H1 (cell line): ENCODE measurements at places on chromosomes 12 and 14. TPM values are rescaled to one million over a fixed set of nuclear protein-coding genes. Genes with fewer than 3 reads are reported as not detected.

IGF1 gene
- not detected in 2 replicates for total RNA-seq

PDZRN4 gene
- not detected in 2 replicates for total RNA-seq

RNF212B gene
- total RNA-seq, result 1.2 TPM in 1 of 2 replicates, not detected in the other

GTF2H3 gene
- 32.1 and 35.8 TPM in 2 replicates for total RNA-seq

PTGDR gene
- total RNA-seq, result 0.21 and 0.22 TPM in 2 replicates

CMTM5 gene
- total RNA-seq, result not detected in 2 replicates

OR4E2 gene
- total RNA-seq, result not detected in 2 replicates

CCDC63 gene
- total RNA-seq, result 0.55 and 0.93 TPM in 2 replicates

GRCh38 chr12:28814246-28814645 is 334.8 kb upstream of the FAR2 start:
- no peaks in the 10 kb centered on the region for H3K27me3 ChIP-seq
- H3K36me3 ChIP-seq, result no peaks in the 10 kb centered on the region; the same call in 1 of the 2 replicates
- H3K27ac ChIP-seq, result no peak overlapping the region
- DNase-seq, result no peak
- no peaks in the 10 kb centered on the region for H3K4me1 ChIP-seq

- H3K27me3 ChIP-seq, result no peaks in the 10 kb centered on the region
- no peak for DNase-seq
- H3K4me3 ChIP-seq, result no peak overlapping the region
- no peak overlapping the region for H3K27ac ChIP-seq
- no peaks in the 10 kb centered on the region for H3K4me1 ChIP-seq
Observed at GRCh38 chr14:69582212-69582611, 7.5 kb upstream of the CCDC177 start.

DNA sequence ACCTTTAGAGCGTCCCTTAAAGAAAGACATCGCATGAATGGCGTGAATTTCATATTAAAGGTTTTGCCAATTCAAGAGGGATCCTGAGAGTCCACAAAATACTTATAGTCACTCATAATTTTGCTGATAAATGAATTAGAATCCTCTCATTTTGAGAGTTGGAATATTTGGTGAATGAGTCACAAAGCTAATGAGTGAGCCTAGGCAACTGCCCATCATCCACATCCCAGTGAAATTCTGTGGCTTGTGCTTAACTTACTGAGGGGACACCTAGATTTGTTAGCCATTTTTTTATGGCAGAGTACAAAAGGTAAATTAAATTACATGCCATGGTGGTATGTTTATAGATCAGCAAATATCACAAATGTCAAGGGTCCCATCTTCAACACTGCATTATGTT is 12.7 kb upstream of the NOXRED1 start:
- no peak overlapping the region for H3K27ac ChIP-seq
- DNase-seq, result no peak
- no peaks in the 10 kb centered on the region for H3K4me1 ChIP-seq
- H3K4me3 ChIP-seq, result no peak overlapping the region
- H3K36me3 ChIP-seq, result peaks cover 7% of the 10 kb centered on the region

GRCh38 chr14:84128050-84128449 is 1401.9 kb upstream of the FLRT2 start:
- no peaks in the 10 kb centered on the region for H3K27me3 ChIP-seq
- H3K27ac ChIP-seq, result no peak overlapping the region
- no peaks in the 10 kb centered on the region for H3K36me3 ChIP-seq
- H3K4me1 ChIP-seq, result no peaks in the 10 kb centered on the region
- no peak for DNase-seq

DNA sequence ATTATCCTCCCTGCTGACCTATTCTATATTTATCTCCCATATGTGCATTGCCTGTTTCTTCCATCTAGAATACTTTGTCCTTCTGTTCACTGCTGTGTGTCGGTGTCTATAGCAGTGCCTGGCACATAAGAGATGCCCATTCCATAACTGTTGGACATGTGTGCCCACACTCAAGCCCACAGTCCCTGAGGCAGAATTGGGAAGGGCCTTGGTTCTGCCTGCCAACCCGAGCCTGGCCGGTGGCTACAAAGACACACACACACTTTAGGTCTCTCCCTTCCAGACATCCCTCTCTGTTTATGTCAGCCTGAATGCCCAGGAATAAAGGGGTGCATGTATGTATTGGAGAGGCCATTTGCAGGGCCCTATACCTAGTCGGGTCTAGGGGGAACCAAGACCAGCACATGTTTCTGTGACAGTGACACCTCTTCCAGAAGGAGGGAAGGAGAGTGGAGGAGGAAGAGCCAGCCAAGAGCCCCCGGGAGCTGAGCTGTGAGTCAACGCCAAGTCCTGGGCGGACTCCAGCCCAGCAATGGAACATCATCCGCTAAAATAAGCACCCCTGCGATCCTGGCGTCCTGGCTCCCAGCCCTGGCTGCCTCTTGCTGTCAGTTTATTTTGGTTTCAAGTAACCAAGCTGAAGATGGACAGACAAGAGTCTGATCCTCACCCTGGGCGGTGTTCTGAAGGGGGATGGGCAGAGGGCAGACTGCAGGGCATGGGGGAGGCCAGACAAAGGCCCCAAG is 4.3 kb upstream of the ASB2 start:
- H3K27me3 ChIP-seq, result no peaks in the 10 kb centered on the region; the same call in 1 of the 2 replicates
- no peaks in the 10 kb centered on the region for H3K36me3 ChIP-seq

- DNase-seq, result peak; percentile 33
- H3K4me1 ChIP-seq, result no peaks in the 10 kb centered on the region; the same call in 1 of the 2 replicates
- H3K4me3 ChIP-seq, result no peak overlapping the region
- no peak overlapping the region for H3K27ac ChIP-seq
Observed at GRCh38 chr12:104768033-104768432, 190.1 kb downstream of the SLC41A2 start.

DNA sequence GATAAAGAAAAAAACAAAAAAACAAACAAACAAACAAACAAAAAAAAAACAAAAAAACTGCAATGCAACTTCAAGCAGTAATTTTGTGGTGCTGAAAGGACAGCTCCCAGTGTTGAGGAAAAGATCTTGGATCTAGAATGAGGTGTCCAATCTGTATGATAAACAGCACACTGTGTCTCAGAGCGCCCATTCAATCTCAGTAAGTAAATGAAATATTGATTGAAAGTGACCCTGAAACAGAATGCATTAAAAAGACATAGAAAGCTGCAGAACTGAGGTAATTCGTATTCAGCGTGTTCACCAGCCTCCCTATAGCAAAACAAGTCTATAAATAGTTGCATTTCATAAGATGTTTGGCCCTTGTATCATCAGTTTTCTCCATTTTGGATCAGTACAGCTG is 153.0 kb downstream of the NOVA1 start:
- H3K4me3 ChIP-seq, result no peak overlapping the region
- DNase-seq, result no peak
- no peak overlapping the region for H3K27ac ChIP-seq

GRCh38 chr12:16499611-16500010 is 106.4 kb downstream of the LMO3 start:
- H3K27ac ChIP-seq, result no peak overlapping the region
- no peak overlapping the region for H3K4me3 ChIP-seq
- no peaks in the 10 kb centered on the region for H3K27me3 ChIP-seq
- no peaks in the 10 kb centered on the region for H3K36me3 ChIP-seq

- no peaks in the 10 kb centered on the region for H3K27me3 ChIP-seq
- no peak overlapping the region for H3K27ac ChIP-seq
- H3K36me3 ChIP-seq, result no peaks in the 10 kb centered on the region
Observed at GRCh38 chr14:102655137-102655536, 62.7 kb downstream of the RCOR1 start.
